Stimulated activated CD4-positive, alpha-beta T cell treated with anti-CD3 and anti-CD28 coated beads, TNF-alpha, amount 100 ng/mL, for 4 hours (primary cell): ENCODE measurements at places on chromosomes 3 and 15.

GRCh38 chr3:136543385-136543784 lies 208.8 kb downstream of the STAG1 start:
- DNase-seq = no peak

- no peak for DNase-seq
These were observed 228.8 kb upstream of the PPP2R3A start for GRCh38 chr3:135736740-135737139.

GRCh38 chr3:148289159-148289558 lies 408.5 kb upstream of the AGTR1 start:
- no peak for DNase-seq

GRCh38 chr3:112643621-112644240 lies 2.8 kb upstream of the CCDC80 start:
- no peak for DNase-seq

GRCh38 chr3:49653621-49654020 lies 20.5 kb upstream of the APEH start:
- no peak for DNase-seq
